ENCODE measurements at places on chromosomes 2 and 18.

DNA sequence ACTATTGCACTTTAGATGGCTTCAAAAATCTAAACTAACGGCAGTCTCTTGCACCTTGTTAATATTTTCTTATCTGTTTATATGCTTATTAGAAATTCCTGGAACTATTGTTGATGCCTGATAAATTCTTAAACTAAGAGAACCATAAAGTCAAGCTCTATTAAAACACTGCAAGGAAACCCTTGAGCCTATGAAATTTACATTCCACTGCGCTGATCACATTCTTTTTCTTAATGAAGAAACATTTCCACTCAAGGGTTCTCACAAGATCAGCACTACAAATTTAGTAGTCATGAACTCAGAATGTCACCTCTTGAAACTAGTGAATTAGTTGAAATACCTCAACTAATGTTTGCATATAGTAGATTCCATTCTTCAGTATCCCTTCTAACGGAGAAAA is 331.8 kb upstream of the SLC8A1 start:
- DNase-seq: no peak

DNA sequence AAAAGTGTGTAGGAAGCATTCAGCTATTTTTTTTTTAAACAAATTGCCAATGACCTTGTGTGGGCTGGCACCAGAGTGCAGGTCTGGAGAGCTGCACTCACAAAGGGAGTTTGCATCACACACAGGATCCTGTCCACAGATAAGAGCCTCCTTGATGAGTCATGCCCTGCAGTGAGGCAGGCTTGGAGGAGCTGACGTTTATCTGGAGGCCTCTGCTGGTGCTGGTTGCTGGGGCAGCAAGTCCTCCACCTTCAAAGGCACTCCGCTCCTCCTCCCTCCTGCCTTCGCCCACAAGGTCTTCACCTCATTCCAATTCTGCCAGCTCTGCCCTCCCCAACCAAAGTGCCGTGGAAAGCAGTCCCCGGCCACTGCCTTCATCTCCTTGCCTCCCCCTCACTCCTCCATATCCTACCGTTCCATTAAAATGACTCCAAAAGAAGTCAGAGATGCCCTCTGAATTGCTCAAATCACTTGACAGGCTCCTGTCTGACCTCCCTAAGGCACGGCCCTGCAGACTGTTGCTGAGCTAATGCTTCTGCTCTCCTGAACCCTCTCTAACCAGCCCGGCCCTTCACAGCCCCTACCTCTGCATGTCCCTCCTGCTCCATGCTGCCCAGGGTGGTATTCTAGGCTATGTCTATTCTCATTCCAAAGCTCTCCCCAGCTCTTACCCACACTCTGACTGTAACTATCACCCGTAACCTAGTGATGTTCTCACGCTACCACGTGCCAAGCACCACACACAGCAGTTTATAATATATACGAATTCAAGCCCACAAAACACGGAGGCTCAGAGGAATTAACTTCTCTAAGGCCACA is 30.9 kb downstream of the LONRF2 start:
- no peak for DNase-seq

- DNase-seq: no peak
These were observed at the start of gene DTNA for GRCh38 chr18:34709750-34710441. DTNA (plus strand) TSS chr18:34710298; CDS start chr18:34755977, 45,679 bp downstream.

DNA sequence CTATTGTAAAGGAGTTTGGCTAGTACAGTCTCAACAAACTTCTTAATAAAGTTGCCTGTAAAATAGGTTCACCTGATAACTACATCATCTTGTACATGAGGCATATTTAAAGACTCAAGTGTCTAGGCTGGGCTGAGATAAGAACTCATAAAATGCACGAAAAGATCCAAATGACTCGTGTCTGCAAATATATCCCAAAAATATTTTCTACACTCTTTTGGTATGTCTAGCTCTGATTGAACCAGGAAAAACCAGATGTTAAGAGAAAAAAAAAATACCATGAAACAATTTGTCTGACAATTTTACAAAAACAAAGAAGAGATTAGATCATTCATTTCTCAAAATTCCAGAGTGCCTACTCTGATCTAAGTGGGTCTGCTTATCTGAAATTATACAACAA is 166.9 kb upstream of the OSR1 start:
- DNase-seq: no peak

GRCh38 chr2:102764083-102764482 is 2.3 kb downstream of the TMEM182 start:
- DNase-seq: no peak

- no peak for DNase-seq
These were observed 58.0 kb downstream of the CCDC88A start for GRCh38 chr2:55361465-55362189.

DNA sequence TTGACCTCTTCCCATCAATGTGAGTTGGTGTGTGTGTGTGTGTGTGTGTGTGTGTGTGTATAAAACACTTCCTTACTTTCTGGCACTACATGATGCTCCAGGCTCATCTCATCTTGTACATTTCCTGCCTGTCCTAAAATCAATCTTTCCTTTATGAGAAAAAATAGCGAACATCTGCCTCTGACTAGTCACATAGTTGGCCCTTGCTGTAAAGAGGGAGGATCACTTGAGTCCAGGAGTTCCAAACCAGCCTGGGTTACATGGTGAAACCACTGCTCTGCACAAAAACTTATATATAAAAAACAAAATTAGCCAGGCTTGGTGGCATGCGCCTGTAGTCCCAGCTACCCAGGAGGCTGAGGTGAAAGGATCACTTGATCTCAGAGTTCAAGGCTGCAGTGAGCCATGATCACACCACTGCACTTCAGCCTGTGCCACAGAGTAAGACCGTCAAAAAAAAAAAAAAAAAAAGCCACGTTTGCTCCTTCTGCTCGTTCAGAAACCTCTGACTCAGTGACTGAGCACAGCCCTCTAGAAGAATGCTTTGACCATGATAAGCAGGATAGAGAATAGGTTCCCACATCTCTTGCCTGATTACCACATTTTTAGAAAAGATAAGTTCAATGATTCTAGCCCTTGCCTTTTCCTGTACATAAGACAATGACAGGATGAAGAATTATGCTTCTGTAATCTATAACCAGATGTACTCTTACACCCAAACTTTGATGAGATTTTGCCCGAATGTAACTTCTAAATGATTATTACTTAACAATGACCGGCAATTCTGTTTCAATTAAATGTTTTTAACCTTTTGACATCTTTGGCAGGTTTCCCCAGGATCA is 45.2 kb upstream of the ST3GAL5 start:
- DNase-seq: no peak

DNA sequence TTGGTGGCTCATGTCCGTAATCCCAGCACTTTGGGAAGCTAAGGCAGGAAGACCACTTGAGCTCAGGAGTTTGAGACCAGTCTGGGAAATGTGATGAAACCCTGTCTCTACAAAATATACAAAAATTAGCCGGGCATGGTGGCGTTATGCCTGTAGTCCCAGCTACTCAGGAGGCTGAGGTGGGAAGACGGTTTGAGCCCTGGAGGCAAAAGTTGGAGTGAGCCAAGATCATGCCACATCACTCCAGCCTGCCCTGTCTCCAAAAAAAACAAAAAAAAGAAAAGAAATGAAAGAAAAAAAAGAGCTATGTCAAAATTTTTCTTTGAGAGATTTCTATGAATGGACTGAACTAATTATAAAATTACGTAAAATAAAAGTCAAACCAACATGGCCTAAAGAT is 34.7 kb downstream of the ROCK2 start:
- DNase-seq: no peak

GRCh38 chr2:219506802-219507526 is 7.3 kb upstream of the ASIC4 start:
- DNase-seq: no peak

DNA sequence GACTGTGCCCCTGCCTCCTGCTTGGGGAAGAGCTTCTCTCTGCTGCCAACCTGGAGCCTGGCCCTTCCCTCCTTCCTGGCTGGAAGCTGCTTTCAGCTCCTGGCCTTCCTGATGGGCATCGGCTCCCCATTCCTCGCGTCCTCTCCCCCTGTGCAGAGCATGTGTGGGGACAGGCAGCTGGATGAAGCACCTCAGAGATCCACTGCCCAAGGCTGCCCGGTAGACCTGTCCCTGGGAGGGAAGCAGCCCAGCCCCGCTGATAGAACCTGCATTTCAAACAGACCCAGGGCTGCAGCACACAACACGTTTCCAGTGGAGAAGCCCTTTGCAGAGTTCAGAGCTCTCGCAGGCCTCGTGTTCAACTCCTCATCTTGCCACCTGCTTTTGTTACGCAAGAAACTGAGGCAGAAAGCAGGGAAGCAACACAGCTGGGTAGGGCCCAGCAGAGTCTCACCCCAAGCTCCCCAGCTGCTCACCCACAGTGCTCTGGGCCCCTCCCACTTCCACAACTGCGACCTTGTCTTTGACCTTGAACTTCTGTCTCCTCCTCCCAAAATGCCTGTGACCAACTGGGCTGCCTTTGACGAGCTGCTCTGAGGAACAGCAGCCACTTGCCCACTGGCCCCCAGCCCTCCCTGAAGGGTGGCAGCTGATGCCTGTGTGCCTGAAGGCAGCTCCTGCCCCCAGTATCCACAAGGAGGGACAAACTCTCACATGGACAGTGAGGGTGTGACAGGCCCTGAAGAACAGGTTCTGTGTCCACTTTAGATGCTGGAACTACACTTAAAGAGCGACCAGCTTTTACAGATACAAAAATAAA is 65.5 kb downstream of the PARD6G start:
- no peak for DNase-seq

- DNase-seq: no peak
These were observed 339.9 kb upstream of the NCKAP5 start for GRCh38 chr2:133908171-133908570.

DNA sequence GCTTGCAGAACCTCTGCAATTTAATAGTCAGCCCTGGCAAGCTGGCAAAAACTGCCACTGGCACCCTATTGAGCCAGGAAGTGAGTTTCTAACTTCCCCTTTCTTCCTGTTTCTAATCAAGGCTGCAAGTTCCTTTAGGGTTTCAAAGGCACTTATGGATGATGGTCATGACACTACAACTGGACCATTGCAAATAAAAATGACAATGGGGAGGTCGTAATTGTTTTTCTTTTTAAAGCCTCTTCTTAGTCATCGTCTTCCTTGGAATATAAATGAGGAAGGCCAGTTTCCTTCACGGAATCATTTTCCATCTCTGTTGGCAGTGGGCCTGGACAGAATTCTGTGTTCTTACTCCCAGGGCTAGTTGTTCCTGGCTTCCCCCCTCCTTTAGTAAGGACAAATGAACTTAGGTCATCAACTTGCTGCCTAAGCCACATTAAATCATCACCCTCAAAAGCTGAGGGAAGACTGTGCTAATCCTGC is 35.8 kb downstream of the SH3RF3 start:
- DNase-seq: no peak

DNA sequence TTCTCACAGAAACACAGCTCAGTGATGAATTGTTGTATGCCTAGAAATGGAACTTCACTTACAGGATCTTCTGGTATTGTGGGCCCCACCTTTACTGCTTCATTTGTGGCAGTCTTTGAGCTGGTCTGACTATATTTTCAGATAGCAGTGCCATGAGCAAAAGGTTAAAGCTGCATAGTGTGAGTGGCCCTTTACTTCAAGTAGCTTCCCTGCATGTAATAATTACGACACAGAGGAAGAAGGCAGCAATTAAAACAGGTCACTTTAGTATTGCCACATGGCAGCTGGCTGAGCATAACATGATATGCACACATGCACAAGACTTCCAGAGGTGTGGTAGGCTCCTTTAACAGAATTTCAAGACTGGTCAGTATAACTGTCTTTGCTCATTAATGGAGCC is 426.3 kb upstream of the ZEB2 start:
- DNase-seq: no peak

- no peak for DNase-seq
These were observed 1.3 kb upstream of the NPPC start for GRCh38 chr2:231927566-231927890.

DNA sequence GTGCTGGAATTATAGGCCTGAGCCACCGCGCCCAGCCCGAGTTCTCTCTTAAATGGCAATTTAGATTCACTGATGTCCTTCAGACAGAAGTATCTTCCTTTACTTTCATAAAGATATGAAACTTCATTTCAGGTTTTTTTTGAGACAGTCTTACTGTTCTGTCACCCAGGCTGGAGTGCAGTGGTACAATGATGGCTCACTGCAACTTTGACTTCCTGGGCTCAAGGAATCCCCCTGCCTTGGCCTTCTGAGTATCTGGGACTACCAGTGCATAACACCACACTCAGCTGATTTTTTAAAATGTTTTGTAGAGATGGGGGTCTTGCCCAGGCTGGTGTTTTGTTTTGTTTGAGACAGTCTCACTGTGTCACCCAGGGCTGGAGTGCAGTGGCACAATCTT is 13.2 kb downstream of the ITGB1BP1 start:
- DNase-seq: no peak

GRCh38 chr2:201642086-201642578 is 1.2 kb downstream of the TMEM237 start:
- DNase-seq: no peak

GRCh38 chr2:165162466-165162865 is 41.4 kb downstream of the SCN3A start:
- no peak for DNase-seq

DNA sequence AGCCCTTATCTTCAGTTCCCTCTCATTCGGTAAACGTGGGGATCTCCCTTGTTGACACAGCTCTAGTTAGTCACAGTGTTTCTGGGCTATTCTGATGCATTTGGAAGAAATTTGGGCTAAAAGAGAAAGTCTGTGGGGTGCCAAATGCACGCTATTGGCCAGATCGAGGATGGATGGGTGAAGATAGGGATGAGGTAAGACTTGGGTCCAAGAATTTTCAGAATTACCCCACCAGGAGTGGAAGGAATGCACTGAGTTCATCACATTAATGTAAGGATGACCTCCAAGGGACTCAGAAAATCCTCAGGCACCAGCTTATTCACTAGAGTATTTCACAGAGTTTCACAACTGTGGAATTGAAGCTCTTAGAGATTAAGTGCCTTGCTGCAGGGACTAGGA is 49.3 kb downstream of the NRP2 start:
- no peak for DNase-seq

GRCh38 chr2:111028720-111029119 is 92.0 kb upstream of the BCL2L11 start:
- DNase-seq: no peak

DNA sequence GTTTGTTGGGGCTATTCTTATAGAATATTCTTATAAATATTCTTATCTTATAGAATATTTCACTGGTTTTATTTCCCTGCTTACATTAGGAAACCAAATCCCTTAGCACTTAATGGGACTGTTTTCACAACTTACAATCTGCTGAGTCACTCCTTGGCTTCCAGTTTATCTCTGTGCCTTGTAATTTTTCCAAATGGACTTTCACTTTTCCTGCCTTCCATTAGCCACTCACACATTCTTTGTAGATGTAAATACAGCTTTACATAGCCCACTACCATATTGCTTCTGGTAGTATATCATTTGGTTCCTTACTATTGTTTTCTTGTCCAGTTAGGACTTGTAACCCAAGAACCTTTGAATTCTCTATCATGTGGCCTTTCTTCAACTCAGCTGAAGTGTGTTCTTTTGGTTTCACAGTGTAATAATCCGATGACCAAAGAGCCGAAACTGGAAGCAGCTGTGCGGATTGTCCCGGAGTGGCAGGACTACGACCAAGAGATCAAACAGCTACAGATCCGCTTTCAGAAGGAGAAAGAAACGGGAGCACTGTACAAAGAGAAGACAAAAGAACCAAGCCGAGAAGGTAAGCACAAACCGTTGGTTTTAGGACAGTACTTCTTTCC is 96.1 kb downstream of the UGGT1 start:
- DNase-seq: no peak

GRCh38 chr2:192957425-192957824 is 762.7 kb upstream of the TMEFF2 start:
- DNase-seq: no peak
